ENCODE measurements at places on chromosomes 3 and 15. TPM values are rescaled to one million over a fixed set of nuclear protein-coding genes. Genes with fewer than 3 reads are reported as not detected.

GRCh38 chr3:30554317-30554690, 52.1 kb upstream of the TGFBR2 start:
- DNase-seq = no peak

GRCh38 chr15:67906382-67906781, 66.5 kb upstream of the RNU6-1 start:
- no peak for DNase-seq

GRCh38 chr15:43903864-43904290, 77.1 kb downstream of the WDR76 start:
- peak; percentile 69 for DNase-seq

DNA sequence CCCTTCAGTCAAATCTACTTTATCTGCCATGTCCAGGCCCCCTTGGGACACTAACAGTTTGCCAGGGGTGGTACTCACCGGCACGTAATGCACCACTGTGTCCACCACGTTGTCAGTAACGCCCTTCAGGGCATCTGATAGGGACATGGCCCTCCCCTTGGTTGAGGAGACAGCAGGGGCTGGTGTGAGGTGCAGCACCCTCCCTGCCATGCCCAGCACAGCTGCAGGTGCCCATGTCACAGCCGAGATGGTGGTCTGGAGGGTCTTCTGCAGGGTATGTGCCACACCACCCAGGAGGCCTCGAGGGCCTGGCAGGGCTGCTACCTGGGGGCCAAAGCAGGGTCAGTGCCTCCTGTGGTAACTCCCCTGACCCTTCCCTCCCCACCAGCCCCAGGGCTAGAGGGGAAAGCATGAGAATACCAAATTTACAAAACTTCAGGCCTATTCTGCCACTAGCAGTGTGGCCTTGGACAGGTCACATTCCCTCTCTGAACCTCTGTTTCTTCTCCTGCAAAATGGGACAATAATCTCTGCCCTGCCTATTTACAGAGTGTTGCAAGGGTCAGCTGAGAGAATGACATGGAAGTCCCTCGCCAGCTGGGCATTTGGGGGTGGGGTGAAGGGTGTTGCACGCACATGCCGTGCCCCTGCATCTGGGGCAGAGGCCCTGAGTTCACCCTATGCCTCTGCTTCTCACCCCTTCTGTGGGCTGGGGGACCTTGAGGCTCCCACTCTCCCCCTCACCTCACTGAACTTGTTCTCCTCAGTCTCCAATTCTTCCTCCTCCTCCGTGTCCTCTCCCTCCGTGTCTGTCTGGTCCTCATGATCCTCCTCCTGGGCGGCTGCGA, 11.8 kb upstream of the KIF7 start:
- DNase-seq = no peak

- DNase-seq = no peak
Observed at GRCh38 chr3:136161516-136161915, 34.6 kb downstream of the MSL2 start.

DNA sequence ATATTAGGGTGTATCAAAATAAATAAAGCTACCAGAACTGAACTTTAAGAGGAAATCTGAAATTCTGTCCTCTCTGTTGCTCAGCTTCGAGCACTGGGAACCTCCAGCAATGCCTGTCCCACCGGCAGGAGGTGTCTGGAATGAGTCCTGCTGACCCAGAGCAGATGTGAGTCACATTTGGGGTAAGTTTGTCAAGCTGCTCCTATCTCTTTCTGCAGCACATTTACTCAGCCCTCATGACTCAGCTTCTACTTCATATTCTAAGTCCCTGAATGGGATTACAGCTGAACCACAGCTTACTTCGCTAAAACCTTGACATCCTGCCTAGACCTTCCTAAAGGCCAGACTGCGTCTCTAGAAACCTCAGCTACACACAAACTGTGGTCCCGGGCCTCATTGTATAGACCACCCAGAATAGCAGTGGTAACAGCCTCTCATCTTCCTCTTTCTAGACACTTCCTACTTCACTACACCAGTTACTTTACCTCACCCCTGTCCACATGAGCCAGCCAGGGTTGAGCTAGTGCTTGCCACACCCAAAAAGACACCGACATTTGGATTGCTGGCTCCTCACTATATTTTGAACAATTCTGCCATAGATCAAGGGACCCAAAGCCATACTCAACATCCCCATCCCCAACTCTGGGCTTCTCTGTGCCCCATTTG, 109.6 kb upstream of the TMCO5A start:
- peak; percentile 1 for DNase-seq

DNA sequence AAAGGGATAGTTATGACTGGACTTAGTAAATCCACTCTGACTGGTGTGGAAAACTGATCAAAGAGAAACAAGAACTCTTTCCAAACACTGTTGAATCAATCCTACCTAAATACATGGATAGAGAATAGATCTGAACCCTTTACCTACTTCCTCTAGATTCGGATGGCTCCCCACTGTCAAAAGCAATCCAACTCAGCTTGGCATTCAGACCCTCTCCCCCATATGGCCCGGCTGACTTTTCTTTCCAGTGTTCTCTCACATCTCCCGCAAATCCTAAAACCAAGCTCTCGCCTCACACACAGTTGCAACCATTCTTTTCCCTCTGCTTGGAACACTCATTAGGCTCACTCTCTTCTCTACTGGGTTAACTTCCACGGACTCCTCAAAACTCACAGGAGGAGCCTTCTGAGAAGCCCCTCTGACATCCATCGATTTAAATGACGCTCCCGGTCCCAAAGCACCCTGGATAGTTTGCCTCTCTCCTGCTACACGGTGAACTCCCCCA, 639 bp downstream of the SPICE1 start:
- DNase-seq = no peak

DNA sequence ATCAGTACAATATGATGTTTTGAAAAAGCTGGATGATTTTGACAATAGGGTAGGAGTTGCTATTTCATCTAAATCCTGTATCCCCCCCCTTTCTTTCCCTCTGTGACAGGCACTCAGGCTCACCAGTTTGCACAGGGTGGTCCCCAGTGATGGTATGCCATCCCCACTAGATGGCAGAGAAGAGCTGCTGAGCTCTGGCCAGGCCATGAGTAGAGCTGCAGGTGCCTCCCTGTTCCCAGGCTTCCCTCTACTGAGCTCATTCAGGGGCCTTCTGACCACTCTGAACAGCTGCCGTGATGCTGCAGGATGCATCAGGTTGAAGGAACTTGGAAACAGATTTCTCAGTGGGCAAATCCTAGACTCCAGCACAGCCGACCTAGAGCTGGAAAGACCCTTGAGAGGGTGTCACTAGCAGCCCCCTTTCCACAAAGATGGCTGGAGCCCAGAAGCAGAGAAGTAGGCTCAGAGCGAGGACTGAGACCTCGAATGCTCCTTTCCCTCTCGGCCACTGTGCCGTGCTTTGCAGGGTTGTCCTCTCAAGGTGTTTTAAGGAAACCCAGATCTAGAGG, 45.1 kb downstream of the EFCAB12 start:
- peak; percentile 55 for DNase-seq

GRCh38 chr3:30393079-30393478, 213.3 kb upstream of the TGFBR2 start:
- DNase-seq = no peak

GRCh38 chr3:129371041-129371826, 57.2 kb downstream of the EFCAB12 start:
- no peak for DNase-seq

The ZNF502 gene
- not detected for total RNA-seq

The FETUB gene
- total RNA-seq = not detected

The PLAAT1 gene
- 3.7 TPM for total RNA-seq
